ENCODE measurements at places on chromosomes 6 and 20.

DNA sequence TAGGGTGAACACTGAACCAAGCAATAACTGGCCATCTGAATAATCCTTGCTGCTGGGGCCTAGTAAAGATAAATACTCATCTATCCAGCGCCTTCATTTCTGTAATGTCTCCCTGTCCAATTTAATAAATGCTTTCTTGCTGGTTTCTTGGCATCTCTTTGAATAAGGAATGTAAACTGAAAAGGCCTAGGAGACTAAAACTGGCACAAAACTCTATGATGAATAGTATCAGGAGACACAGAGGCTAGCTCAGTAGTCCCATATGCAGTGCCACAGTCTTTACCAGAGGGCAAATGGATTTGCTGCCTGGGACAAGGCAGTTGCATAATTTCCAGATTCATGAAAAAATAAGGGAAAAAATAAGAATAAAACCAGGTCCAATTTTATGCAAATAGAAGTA is 324.4 kb downstream of the CENPW start:
- DNase-seq, result no peak

GRCh38 chr6:15519681-15520080 is 143.1 kb downstream of the DTNBP1 start:
- DNase-seq, result no peak

GRCh38 chr6:166592821-166593220 is 6.3 kb upstream of the RAMACL start:
- DNase-seq, result no peak

DNA sequence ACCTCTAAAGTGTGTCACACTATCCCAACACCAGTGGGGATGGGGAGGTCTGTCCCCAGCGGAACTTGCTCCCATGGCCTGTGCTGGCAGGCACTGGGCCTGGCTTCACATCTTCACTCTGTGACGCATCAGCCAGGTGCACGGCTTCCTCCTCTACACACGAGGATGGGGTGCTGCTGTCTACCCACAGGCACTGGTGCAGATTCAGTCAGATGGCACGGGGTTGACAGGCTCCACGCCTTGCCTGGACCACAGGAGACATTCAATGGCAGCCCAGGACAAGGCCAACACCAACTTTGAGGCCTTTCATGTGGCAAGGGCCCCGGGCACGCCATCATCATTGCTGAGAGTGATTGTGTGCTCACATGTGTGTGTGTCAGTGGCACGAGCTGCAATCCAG is 92.4 kb downstream of the TMEM242 start:
- no peak for DNase-seq

DNA sequence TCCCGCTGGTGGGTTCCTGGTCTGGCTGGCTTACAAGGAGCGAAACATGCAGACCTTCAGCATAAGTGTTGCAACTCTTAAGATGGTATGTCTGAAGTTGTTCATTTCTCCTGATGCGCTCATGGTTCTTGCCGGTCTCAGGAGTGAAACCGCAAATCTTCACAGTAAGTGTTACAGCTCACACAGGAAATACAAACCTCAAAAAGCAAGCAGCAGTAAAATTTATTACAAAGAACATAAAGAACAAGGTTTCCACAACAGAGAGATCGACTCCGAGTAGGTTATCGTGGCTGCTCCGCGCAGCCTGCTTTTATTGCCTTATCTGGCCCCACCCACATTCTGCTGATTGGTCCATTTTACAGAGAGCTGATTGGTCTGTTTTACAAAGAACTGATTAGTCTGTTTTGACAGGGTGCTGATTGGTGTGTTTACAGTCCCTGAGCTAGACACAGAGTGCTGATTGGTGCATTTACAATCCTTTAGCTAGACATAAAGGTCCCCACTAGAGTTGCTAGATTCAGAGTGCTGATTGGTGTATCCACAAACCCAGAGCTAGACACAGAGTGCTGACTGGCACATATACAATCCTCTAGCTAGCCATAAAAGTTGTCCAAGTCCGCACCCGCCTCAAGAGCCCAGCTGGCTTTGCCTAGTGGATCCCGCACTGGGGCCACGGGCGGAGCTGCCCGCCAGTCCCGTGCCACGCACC is 39.2 kb downstream of the TRIM27 start:
- DNase-seq, result no peak

GRCh38 chr20:4064144-4064909 is 49.0 kb upstream of the RNF24 start:
- no peak for DNase-seq

DNA sequence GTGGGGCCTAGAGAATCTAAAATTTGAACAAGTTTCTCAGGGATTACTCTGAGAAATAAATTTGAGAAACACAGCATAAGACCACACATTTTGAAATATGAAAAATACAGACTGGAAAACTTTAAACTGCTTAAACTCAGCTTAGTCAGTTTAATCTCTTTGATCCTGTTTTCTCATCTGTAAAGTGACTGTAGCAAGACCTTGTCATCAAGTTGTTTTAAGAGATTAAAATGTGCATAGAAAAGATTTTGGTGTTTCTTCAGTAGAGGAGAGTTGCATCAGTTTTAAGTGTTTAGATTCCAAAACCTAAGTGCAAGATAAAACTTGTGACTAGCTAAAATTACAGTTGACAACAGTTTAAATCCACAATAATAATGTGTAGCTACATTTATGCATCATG is 8.1 kb upstream of the BCKDHB start:
- no peak for DNase-seq

GRCh38 chr20:35551503-35551902 is 9.6 kb downstream of the ERGIC3 start:
- DNase-seq, result no peak

DNA sequence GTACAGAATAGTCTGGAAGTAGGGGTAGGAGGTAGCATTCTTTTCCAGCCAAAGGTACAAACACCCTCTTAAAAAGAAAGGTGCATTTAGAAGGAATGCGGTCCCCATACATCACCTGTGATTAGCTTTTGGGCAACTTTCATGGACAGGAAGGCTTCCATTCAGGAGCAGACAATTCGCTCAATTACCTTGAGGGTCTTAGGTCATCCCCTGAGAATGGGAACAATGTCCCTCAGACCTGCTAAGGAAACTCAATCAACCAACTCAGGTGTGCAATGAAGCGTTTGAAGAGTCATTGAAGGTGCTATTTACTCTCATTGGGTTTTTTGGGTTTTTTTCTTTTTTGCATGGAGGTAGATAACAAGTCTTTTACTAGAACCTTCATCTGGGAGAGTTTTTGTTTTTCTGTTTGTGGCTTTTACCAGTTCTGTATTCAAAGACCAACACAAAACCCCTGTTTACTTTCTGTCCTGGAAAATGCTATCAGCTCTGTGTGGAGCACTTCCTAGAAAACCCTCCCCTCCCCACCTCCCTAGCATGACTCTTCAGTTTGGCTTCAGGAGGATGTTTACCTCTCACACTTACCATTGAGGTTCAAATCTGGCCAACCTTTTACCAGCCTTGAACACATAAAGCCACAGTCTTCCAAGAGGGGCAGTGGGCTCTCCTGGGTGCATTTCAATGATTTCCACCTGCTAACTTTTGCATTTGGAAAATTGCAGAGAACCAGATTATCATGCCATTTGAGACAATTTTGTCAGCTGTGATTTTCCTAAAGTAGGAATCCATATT is 271.2 kb upstream of the PRDM1 start:
- no peak for DNase-seq

- no peak for DNase-seq
Measured at GRCh38 chr6:152068622-152069261, 261.3 kb downstream of the ESR1 start.

GRCh38 chr6:71724456-71725125 is 161.8 kb upstream of the RIMS1 start:
- DNase-seq, result no peak

DNA sequence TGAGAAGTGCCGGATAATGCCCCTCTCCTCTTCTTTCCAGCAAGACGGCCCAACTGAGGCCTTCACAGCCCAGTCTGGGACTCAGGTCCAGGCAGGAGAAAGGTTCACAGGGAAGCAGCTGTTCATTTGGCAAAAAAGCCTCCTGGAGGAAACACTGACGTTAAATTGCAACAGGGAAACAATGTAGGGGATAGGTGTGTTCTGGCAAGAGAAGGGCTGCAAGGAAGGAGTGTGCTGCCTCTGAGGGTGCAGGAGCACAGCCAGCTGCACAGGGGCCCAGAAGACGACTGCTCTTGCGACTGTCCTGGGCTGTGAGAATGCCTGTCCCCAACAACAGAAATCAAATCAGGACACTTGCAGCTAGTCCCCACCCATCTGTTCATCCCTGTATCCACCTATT is 70.6 kb upstream of the PMEPA1 start:
- DNase-seq, result no peak

DNA sequence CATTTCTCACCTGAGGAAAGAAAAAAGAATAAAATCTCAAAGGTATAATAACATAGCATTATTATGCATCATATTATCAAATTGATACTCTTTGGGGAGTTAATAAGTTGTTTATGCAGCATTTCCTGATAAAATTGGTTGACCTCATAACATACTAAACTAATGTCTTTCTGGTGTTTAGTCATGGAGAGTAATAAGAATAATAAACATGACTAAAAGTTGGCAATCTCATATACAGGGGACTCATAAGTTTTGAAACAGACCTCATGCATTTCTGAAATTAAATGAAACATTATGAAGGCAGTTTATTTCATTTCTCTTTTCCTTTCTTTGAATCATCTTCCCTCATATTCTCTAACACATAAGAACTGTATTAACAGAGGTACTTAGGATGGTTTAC is 60.5 kb upstream of the PRDM1 start:
- DNase-seq, result no peak

DNA sequence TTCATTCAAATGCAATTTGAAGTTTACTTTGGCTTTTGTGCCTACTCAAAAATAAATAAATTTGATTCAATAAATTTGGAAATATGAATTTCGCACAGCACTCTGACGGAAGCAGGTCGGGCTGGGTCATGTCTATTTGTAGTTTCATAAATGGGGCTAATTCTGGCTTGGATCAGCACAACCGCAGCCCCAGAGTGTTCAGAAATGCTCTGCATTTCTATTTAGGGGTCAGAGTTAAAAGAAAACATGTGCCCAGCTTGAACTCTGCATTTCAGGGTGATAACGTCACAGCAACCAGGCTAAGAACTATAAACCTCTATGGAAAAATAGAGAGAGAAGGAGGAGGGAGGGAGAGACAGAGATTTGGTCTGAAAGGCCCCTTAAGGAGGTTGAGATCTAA is 480.9 kb upstream of the NOX3 start:
- DNase-seq, result no peak

DNA sequence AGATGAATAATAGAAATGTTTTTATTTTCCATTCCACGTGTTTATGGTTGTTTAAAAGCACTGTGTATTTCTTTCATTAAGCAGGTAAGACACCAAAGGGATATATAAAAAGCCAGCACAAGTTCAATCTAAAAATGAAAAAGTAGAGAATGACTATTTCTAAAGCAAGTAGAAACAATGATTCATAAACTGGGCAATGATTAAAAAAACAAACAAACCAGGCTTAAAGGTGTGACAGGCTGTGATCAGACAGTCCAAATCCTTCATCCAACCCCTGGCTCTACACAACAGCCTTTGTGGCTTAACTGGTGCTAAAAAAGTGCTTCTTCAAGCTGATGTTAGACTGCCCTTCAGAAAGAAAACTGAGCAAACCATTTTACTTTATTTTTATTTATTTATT is 45.7 kb upstream of the TSHZ2 start:
- no peak for DNase-seq

- no peak for DNase-seq
Measured at GRCh38 chr20:13356591-13356990, 135.5 kb downstream of the ISM1 start.

GRCh38 chr6:2794171-2794730 is 29.1 kb downstream of the WRNIP1 start:
- no peak for DNase-seq

DNA sequence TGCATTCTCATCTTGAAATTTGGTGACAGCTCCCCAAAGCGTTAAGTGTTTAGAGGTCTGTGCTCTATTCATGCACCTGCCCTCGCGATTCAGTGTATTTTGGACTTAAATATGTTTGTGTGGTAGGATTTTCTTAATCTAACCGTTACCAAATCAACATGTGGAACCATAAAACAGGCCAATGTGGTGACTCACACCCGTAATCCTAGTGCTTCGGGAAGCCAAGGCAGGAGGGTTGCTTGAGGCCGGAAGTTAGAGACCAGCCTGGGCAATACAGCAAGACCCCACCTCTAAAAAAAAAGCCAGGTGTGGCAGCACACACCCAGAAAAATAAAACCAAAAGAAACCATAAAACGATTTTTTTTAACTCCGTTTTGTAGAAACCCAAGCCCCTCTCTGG is 31.5 kb downstream of the PYGB start:
- DNase-seq, result no peak

DNA sequence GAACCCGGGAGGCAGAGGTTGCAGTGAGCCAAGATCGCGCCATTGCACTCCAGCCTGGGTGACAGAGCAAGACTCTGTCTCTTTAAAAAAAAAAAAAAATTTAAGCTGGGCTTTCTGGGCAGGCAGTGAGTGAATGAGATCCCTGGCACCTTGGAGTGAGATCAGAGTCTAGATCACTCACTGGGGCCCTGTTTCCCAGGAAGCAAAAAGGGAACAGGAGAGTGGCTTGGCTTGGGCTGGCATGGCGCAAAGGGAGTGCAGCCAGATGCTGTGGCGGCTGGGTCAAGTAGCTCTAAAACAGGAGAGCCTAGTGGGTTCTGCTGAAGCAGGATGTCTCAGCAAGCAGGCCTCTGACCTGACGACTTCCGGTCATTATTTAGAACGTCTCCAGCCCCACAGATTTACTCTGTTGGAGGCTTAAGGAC is 10.4 kb downstream of the PLCG1 start:
- no peak for DNase-seq

DNA sequence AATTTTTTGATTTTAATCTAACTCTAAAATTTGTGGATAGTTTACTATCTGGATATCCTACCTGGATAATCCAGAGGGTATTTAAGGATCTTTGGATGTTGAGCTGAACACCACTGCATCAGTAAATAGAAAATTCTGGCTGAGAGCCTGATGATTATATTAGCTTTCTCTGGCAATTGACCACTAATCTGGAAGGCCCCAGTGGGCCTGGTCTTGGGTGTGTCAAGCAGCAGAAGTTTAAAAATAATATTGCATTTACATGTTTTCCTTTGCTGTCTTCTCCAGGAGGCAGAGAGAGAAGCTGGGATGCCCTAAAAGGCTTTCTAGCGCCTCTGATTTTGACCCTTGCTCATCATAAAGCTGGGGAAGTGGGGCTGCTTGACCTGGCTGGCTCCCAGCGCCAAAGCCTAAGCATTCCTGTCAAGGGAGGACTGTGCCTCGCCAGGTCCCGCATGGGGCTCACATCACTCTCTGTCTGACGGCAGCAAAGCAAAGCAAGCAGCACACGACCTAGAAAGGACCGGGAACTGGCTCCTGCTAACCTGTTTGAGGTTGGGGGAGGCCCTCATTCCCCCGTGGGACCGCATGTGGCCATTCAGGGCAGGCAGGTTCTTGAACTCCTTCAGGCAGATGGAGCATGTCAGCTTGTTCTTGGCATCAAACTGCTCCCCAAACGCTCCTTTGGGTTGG is 46.6 kb upstream of the MRPS10 start:
- DNase-seq, result no peak

All from GM12892 (cell line).